ENCODE measurements at places on chromosomes 6 and 20. TPM values are rescaled to one million over a fixed set of nuclear protein-coding genes. Genes with fewer than 3 reads are reported as not detected.
A peak's percentile ranks its signal among the peaks of the same experiment; 100 is the strongest.

SAPCD1 gene
- total RNA-seq, result 13.1 TPM

SAMD10 gene
- 16.2 TPM for total RNA-seq

DNA sequence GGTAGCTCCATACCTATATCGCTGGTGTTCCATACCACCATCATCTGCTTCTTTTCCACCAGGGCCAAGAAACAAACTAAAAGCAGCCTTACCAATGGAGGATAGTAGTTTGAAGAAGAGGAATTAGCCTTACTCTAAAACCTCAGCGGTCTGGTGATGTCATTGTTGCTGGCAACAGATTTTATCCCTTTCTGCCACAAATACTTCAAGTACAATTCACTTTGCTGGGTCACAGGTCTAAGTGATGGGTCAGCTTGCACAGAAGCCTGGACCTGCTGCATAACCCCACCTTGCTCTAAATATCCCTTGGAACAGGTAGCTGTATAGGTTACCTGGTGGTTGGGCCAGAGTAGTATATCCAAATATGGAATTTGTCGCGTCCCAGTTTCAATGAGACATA is 53.2 kb upstream of the THEMIS start:
- H3K27ac ChIP-seq, result no peak overlapping the region
- peaks cover 32% of the 10 kb centered on the region for H3K36me3 ChIP-seq
- no peak for DNase-seq

DNA sequence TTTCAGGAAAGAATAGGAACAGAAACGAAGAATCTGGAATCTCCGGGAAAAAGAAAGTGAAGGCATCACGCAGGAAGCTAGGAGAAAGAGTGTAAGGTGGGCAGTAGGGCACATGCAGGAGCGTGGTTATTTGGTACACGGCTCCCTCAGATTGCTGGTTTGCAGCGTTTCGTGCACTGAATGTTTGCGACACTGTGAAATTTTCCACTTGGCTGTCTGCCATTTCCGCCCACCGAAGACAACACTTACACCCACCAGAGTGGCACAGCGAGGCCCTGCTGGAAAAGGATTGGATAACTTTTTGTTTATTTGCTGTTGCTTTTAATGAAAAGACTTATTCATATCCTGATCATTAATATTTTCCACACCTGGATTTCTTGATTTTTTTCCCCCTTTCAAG is 248.3 kb downstream of the GMPR start:
- DNase-seq, result no peak
- peaks cover 28% of the 10 kb centered on the region for H3K36me3 ChIP-seq
- H3K27me3 ChIP-seq, result no peaks in the 10 kb centered on the region
- H3K27ac ChIP-seq, result peak overlapping the region; percentile 40
- H3K4me3 ChIP-seq, result peak overlapping the region; percentile 56
